Activated T-helper 1 cell treated with Interleukin-2 at 50 U/mL for 16 hours (primary cell): ENCODE measurements at places on chromosomes 5 and 9.

GRCh38 chr5:130773813-130774212 lies 391.2 kb downstream of the HINT1 start:
- no peak for DNase-seq

DNA sequence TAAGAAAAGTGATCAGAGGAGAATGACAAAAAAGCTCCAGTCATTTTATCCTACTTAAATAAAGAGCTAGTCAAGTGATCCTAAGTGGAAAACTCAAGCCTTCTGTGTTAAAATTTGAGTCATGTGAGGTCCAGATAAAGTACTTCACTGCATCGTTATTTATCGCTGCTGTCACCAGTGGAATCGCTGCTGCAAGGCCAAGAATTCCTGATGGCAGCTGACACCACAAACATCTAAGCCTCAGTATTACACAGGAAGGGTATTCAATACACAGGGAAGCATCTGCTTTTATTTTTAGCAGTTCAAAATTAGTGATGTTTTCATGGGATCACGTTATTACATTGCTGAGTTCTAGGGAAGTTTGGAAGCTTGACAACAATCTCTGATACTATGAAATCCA lies 190.3 kb downstream of the GOLPH3 start:
- no peak for DNase-seq

- no peak for DNase-seq
Measured at GRCh38 chr9:137294091-137294680, 7.9 kb downstream of the NRARP start.

DNA sequence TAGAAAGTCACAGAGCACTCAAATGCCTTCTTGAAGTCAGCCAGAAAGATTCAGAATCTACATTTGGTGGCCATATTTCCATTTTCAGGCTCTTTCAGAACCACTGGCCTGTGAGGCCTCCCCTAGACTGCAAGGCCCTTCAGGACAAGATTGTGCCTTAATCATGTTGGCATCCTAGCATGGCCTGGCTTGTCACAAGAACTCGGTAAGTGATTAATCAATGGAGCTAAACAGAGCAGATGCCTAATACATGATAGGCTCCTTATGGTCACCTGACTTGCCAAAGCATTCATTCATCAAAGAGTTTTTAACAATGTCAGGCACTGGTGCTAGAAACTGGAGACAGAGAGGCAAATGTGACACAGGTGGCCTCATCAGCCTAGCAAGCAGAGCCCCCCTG lies 70.3 kb downstream of the PGM5 start:
- DNase-seq = no peak

- no peak for DNase-seq
Measured at GRCh38 chr9:82599336-82599949, 463.5 kb downstream of the RASEF start.

GRCh38 chr5:172939071-172939470 lies 20.2 kb upstream of the RPL26L1 start:
- no peak for DNase-seq
